ENCODE measurements at places on chromosomes 2 and 18. TPM values are rescaled to one million over a fixed set of nuclear protein-coding genes. Genes with fewer than 3 reads are reported as not detected.

GRCh38 chr2:235418918-235419317, 74.9 kb upstream of the AGAP1 start:
- DNase-seq = no peak

GRCh38 chr2:240155048-240155744, 14.7 kb upstream of the OTOS start:
- DNase-seq = no peak

DNA sequence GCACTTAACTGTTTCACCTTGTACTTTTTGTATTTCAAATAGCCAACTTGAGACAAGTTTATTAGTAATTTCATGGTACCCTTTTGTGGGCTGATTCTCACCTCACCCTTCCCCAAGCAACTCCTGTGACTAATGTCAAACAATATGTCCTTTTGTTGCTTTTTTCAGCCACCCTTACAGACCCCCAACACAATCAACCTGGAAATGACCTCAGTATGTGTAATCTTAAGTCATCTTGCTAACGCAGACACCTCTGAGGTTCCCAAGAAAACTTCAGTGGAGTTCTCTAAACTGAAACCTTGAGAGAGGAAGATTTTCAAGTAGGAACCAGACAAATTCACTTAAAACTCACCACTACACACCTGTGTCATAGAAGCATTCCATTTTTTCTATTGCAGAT, 69.5 kb downstream of the KYNU start:
- no peak for DNase-seq

DNA sequence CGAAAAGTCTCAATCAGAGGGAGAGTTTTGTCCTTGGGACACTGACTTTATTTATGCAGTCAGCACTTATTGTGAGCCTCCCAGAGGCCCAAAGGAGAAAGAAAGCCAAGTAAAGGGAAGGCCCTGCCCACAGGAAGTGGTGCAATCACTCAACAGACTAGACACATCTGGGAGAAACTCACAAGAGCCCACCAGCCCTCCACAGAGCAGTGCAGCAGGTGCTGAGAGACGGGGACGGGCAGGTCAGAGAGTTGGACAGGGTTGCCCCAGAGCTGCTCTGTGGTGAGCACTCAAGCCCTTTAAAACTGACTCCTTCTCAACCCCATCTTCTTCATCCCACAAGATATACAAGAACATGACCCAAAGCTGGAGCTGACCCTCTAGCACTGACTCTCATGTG, 96.0 kb downstream of the TFCP2L1 start:
- no peak for DNase-seq

- DNase-seq = no peak
Observed at GRCh38 chr18:68676913-68677312, 38.0 kb downstream of the TMX3 start.

- DNase-seq = no peak
Observed at GRCh38 chr18:42980426-42980825, 135.1 kb downstream of the RIT2 start.

- no peak for DNase-seq
Observed at GRCh38 chr2:47119001-47119400, 36.1 kb downstream of the STPG4 start.

DNA sequence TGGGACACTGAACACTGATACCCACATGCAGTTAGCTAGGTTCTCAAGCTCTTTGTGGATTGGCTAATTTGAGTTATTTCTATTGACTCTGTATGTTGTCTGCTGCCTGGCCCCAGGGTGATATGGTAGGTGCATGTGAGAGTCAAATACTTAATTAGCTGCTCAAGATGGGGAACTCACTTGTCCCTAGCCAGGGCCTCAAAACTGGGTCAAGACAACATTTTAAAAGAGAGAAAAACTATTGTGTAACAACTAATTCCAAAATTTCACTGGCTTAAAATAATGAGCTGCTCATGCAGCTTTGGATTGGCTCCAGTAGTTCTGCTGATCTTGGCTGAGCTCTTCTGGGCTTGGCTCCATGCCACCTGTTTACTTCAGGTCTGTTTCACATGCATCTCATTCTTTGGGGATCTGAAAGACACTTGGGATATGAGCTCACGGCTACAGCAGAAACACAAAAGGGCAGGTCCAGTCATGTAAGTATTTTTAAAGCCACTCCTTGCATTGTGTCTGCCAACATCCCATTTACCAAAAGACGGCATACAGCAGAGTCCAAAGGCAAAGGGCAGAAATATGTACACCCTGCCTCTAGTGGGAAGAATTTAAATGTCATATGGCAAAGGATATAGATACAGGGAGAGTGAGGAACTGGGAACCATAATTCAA, 716.8 kb downstream of the SUCLG1 start:
- DNase-seq = no peak

- DNase-seq = no peak
Observed at GRCh38 chr2:20662308-20662937, 4.5 kb upstream of the GDF7 start.

- DNase-seq = peak; percentile 81
Observed at GRCh38 chr18:9771261-9771976, 63.3 kb downstream of the RAB31 start.

DNA sequence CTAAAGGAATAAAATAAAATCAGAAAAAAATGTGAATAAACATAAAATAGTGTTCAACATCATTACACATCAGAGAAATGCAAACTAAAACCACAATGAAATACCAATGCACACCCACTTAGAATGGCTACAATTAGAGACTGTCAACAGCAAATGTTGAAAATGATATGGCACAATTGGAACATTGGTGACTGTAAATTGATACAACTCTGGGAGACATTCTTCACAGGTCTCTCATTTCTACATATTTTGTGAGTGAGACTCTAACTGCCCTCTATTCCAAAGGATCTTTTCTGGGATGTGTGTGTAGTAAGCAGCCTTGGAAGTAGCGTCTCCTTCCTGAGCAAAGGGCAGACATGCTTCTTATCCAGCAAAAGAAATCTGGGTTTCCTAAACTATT, 323.0 kb downstream of the FBXO15 start:
- DNase-seq = no peak

GRCh38 chr2:159612255-159612901, 4.0 kb downstream of the BAZ2B start:
- no peak for DNase-seq

DNA sequence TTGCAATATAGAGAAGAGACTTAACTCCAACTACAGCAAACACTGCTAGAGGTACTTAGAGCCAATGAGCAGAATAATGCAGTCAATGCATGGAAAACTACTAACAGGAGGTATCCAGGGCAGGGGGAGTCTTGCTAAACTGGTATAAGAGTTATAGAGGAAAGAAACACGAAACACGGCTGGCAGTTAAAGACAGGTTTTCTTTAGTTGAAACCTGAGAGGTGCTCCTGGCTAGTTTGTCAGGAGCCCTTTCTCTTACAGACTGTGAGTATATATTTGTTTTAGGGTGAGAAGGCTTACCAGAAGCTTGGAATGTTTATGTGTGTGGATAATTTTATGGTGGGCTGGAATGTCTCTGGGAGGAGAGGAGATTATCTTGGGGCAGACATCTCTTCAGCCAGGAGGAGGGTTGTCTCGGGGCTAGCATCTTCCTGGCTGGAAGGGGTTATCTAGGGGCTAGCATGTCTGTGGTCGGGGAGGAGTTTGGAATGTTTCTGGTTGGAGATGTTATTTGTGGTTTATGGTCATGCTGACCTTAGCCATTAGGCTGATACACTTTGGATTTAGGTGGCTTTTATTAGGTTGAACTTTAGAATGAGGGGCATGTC, 1048.8 kb downstream of the DPP10 start:
- DNase-seq = no peak

GRCh38 chr18:62863579-62864001, 148.2 kb downstream of the PHLPP1 start:
- peak; percentile 54 for DNase-seq

DNA sequence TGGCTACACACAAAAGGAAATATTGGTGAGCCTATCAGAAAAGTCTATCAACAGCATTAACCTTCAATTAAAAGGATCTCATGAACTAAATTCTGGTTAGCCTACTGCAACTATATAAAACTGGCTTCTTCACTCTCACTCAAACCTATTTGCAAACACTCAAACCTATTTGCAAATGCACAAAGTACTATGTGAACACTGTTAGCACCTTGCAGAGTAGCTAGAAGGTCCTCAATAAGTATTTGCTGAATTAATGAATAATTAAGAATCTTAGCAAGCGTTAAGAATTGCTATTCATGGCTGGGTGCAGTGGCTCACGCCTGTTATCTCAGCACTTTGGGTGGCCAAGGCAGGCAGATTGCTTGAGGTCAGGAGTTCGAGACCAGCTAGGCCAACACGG, 150.3 kb downstream of the DTNB start:
- DNase-seq = no peak

DNA sequence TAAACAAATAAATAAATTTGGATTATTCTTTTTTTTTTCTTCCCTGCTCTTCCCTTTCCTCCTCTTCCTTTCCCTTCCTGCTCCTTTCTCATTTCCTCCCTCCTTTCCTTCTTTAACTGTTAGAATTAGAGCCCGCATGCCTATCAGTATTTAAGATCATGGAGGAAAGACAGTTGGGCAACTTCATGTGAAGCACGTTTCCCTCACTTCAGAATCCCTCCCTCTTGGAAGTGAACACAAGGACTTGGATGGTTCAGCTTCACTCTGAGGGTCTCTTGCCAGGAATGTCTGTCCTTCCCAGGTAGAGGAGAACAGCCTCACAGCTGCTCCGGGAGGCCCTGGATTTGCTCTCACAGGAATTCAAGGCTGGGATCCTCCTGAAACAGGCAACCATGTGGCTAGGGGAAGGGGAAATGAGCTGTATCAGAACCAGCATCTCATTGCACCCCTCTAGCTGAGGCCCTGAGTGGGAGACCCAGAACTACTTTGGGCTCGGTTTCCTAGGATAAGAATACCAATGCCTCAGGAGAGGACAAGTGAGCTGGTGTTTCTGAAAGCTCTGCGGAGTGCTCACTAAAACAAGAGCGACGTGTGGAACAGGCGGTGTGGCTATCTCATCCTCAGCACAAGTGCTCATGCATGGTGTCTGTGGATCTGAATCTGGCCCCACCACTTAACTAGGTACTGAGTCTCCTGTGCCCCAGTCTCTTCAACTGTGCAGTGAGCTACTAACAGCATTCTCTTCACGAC, 230.5 kb downstream of the MYCN start:
- DNase-seq = no peak

DNA sequence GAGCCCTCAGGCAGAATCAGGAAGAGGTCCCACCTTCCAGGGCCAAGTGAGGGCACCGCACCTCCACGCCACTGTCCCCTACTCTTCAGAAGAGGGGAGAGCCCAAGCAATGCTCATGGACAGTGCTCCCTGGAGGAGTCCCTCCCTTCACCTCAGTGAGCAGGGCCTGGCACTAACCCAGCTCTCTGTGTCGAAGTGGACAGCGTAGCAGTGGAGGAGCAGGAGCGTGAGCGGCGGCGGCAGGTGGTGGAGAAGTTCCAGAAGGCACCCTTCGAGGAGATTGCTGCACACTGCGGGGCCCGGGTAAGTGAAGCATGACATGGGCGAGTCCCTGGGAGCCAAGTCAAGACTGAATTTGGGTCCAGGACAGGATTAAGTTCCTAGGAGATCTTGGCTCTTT, 16.7 kb downstream of the POMC start:
- no peak for DNase-seq

- DNase-seq = no peak
Observed at GRCh38 chr2:24354957-24355356, 5.4 kb downstream of the ITSN2 start.

DNA sequence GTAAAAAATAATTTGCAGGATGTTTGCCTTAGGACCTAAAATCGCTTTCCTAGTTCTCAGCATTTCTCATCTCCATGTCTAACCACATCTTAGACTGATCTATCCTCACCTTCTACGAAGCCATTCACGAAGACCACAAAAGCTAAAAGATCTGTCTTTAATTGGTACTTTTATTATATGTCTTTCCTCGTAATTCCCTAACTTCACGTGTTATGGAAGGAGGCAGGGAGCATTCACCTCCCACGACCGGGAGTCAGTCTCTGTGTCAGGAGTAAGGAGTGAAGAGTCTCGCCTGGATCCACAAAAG, 1.6 kb downstream of the DLGAP1 start:
- DNase-seq = no peak

DNA sequence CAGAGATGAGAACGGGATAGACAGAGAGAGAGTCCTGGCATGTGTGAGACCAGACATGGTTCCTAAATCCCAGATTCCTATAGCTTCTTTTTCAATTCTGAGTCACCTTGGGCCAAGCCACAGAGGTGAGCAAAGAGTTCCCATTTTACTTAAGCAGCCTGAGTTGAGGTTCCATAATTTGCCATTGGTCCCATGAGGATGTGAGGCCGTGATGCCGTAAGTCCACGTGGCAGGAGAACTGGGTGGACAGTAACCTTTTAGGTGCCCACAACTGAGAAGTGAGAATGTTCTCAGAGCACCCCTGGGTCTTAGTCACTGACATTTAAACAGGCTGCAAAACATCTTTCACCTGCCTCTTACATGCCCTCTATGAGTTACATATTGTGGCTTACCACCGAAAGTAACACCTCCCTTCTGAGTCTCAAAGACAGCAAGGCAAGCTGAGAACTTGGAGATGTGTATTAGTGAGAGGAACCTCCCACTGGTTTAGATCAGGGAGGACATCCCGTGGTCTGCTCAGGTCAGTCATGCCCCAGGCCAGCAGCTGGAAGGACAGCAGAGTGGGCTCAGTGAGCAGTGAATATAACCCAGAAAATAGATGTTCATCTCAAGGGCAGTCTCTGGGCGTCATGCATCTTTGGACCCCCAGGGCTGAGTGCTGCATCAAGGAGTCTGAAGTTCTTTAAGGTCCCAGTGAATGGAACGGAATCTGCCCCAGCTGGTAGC, 127.9 kb upstream of the LGALSL start:
- DNase-seq = no peak

DNA sequence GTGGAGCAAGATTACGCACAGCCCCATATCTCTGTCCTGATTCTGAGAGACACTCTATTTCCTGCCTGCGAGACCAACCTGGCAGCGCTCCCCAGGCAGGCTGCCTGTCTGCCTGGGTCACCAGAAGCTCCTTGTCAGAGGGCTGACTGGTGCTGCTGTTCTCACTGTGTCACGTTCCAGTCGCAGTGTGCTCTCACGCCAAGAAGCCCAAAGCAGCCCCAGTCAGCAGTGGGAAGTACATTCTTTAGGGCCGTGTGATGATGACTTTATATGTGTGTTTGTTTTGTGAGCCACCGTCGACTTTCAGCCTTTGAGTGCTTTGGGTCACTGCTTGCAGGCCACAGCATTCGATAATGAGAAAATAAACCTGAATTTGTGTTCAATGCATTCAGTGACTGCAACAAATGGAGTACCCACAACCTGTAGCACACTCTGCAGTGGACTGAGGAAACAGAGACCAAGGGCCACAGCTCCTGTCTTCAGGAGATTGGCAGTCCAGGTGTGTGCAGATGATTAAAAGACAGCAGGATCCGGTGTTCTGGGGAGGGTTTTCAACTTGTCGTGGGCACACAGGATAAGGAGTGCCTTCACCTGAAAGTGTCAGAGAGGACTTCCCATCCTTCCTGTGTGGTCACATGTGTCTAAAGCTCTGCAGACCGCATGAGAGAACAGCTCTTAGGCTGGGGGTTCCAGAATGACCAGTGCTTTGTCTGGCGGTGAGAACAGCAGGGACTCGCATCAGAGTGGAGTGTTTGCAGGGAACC, 4.8 kb downstream of the TNFRSF11A start:
- no peak for DNase-seq

GRCh38 chr18:36365836-36366775, 68.6 kb downstream of the FHOD3 start:
- DNase-seq = no peak

GRCh38 chr2:67446491-67446911, 49.4 kb downstream of the ETAA1 start:
- peak; percentile 24 for DNase-seq

The UNC80 gene
- not detected for total RNA-seq

The CFAP221 gene
- not detected for total RNA-seq

The TBR1 gene
- total RNA-seq = not detected

The FNDC4 gene
- total RNA-seq = 5.3 TPM

The EPB41L3 gene
- not detected for total RNA-seq

The TMEM247 gene
- not detected for total RNA-seq

The RFTN2 gene
- total RNA-seq = not detected

The ANKRD36C gene
- 25.8 TPM for total RNA-seq

The NR4A2 gene
- total RNA-seq = 2.3 TPM

Measured in PC-9 (cell line).